Inflammatory macrophage treated with lipopolysaccharide for 1 hour (primary cell): ENCODE measurements at places on chromosomes 5 and 9.

DNA sequence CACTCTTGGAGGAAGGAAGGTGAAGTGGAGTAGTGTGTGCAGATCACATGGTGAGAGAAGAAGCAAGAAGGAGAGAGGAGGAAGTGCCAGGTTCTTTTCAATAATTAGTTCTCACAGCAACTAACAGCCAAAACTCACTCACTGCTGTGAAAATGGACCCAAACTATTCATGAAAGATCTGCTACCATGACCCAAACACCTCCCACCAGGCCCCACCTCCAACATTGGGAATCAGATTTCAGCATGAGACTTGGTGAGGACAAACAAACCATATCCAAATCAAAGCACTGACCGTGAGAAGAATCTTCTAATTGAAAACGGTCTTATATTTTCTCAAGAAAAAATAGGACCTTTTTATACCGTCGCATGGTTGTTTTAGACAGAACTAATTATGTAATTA is 468.7 kb upstream of the TYRP1 start:
- DNase-seq, result no peak

DNA sequence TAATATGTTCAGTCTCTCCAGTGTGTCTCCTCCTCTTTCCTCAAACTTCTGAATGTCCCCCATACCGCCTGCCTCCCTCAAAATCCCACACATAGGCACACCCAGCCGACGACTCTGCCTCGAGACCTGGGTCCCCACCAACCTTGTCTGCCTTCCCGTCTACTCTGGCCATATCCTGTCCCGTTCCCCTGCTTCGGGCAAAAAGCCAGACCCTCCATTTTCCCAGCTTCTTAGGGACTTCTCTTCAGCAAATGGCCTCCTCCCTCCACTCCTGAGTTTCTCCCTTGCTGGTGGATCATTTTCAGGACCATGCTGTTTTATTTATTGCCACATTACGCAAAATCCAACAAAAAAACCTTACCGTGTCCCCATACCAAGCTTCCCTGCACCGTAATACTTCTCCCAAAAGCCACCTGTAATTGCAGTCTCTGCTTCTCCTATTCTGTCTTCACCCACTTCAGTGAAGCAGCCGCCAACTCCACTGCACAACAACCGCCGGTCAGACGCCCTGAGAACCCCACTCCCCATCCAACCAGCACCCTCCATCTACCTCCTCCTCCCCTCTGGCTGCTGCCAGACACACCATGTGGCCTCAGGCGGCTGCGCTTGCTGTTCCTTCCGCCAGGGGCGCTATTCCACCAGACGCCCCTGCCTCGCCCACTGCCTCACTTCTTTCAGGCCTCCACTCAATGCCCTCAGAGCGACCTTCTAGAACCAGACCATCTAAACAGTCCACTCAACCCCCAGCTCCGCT is 117.0 kb downstream of the TRPM6 start:
- no peak for DNase-seq

DNA sequence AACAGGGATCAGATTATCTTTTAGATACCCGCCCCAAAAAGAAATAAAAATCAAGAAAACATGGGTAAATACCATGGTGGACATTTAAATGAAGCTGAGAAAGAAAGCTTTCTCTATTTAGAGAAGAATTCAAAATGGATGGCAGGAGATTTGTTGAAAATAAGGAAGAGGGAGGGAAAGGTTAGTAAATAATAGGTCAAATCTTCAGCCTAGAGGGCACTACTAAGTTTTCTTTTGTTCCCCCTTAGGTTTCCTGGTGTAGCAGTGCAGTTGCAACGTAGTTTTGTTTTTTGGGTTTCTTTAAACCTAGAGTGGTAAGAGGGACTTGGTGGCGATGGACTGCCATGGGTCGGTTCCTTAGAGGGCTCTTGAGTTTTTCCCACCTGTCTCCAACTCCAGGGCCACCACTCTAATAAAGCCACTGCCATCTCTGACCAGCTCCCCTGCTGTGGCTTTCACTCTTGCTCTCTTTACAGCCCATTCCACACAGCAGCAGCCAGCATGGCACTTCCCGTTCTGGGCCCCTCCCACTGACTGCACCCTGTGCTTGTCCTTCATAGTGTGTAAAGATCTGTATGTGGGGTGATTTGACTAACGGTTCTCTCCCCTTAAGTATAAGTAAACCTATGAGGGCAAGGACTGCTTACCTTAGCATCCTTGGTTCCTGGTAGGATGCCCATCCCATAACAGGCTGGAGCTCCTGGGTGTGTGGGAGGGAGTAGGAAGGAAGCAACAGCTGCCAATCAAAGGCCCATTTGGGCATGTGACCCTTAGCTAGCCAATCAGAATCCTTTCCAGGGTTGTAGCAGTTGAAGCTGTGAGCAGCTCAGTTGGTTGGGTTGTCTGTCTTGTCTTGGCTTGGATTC is 118.3 kb downstream of the SLC1A3 start:
- DNase-seq, result peak; percentile 84

DNA sequence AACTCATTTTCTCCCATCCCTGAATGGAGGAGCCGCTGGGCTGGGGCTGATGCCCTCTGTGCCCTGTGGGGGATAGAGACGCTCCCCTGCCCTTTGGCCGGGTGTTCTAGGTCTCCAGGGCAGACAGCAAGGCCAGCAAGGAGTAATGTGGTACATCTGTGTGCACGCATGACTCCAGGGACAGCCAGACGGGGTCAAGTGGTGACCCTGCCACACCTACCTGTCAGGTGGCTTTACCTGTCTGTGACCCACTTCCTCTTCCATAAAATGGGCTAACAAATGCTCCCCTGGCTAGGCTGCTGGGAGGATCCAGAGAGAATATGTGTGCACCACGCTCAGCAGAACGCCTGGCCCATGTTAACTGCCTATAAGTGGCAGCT is 35.4 kb upstream of the BARHL1 start:
- DNase-seq, result no peak

DNA sequence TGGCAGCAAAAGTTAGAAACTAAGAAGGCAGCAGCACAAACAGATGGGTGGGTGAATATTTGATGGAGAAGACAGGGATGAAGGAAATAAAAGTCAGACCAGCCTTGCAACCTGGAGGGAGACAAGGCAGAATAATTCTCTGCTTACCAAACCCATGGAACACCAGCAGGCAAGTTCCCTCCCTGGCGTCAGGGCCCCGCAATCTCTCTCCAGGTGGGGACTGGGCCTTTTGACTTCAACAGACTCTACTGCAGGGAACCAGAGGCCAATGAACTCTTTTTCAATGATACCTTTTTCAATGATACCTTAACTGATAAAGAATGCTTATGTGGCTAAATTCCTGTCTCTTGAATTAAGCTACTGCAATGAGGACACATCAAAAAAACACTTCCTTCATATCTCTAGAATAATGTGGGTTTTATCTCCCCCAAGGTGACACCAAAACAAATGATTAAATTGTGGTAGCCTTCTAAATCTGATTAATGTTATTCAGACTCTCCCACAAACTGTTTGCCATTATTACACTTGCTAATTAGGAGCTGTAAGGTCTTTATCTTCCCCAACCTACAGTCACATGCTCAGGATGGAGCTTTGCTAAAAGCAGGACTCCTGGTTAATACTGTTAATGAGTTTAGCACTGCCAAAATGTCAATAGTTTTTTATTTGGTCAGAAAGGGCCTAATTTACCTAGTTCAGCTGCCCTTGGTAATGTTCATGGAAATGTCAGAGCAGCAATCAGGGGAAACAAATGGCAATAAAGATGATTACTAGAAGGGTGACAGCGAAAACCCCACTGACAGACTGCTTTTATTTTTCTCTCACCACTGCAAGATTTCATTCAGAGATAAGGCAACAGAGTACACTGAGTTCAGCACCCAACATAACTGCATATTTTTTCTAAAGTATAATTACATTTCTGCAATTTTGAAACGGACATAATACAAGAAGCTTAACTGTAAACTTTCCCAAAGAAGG is 165.5 kb downstream of the TSSK1B start:
- no peak for DNase-seq
